GM12865 (cell line): ENCODE measurements at places on chromosomes 4 and X.
A peak's percentile ranks its signal among the peaks of the same experiment; 100 is the strongest.

DNA sequence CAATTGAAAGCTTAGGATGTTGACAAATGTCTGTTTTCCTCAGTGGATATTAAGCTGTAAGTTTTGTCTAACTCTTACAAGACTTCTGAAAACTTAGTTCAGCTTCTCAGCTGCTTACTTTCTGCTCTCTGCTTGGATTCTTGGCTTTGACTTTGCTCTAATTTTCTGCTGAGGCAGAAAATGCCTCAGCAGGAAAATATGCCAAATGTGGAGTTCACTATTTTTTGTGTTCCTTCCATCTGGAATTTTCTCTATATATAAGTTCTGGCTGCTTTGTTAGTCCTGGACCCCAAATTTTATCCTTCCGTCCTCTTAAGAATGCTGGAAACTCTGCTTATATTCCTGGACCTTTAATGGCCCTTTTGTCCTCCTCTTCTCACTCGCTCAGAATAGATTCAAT lies 352.6 kb upstream of the NWD2 start:
- no peak for DNase-seq

GRCh38 chr4:10959586-10959985 lies 275.0 kb upstream of the CLNK start:
- no peak for DNase-seq

DNA sequence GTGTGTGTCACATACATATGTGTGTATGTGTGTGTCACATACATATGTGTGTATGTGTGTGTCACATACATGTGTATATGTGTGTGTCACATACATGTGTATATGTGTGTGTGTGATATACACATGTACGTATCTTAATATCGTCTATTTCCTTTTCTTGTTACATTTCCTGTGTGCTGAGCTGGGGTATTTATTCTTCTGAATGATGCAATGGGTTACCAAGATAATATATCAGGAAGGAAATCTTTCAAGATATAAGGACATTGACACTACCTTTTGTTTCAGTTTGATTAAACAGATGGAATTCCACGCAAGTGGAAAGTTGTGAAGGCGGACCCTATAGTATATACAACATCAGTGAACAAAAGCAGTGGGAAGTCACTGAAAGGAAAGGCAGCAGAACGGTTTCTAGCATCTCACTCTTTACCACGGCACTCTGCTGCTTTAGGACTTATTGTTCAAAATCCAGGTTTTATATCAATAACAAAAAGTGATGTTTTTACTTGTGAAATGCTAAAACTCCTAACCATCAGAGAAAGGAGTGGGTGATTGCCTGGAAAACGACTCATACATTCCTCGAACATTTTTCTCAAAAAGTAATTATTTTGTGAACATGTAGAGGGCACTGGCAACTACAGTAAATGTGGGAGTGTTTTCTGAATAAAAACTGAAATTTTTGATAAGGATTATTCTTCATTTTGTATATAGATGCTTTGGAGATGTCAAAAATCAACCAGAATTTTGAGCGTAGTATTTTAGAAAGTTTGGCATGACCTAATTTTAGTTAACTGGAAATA lies 43.1 kb upstream of the IL21 start:
- no peak for DNase-seq

DNA sequence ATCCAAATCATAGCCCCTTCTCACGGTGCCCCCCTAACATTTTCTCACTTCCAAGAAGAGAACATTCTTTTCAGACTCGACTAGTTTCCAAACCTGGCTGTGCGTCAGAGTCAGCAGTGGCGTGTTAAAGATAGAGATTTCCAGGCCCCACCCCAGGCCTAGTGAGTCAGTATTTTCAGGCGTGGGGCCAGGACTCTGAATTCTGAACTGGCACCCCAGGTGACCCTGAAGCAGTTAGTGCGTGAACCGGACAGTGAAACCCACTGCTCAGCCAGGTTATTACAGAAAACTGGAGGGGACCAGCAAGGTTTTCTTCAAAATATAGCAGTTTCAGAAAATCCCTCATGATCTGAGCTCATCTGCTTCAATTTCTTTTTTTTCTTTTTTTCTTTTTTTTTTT lies 35.0 kb upstream of the BCOR start:
- DNase-seq: no peak

DNA sequence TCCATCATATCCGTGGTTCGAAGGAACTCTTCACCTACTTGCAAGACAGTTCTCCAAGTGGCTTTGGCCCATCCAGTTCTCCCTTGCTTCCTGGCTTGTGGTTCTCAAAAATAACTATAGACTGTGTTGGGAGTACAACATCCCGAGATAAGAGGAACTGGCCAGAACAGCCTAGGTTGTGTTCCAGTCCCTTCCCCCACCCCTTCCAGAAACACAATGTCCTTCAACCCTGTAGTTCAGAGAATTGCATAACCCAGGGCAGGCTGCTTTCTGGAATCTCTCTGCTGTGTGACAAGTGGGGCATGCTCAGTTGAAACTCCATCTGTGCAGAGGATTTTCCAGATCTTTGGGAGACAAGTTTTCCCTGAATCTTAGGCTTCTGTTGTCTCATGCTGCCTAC lies 206.5 kb downstream of the PCDH10 start:
- no peak for DNase-seq

- peak; percentile 40 for DNase-seq
Measured at GRCh38 chrX:21479695-21480270, 105.6 kb downstream of the CNKSR2 start.

- DNase-seq: no peak
Measured at GRCh38 chrX:154059729-154060245, 37.7 kb downstream of the MECP2 start.

- no peak for DNase-seq
Measured at GRCh38 chr4:78560296-78560963, 8.9 kb downstream of the ANXA3 start.

DNA sequence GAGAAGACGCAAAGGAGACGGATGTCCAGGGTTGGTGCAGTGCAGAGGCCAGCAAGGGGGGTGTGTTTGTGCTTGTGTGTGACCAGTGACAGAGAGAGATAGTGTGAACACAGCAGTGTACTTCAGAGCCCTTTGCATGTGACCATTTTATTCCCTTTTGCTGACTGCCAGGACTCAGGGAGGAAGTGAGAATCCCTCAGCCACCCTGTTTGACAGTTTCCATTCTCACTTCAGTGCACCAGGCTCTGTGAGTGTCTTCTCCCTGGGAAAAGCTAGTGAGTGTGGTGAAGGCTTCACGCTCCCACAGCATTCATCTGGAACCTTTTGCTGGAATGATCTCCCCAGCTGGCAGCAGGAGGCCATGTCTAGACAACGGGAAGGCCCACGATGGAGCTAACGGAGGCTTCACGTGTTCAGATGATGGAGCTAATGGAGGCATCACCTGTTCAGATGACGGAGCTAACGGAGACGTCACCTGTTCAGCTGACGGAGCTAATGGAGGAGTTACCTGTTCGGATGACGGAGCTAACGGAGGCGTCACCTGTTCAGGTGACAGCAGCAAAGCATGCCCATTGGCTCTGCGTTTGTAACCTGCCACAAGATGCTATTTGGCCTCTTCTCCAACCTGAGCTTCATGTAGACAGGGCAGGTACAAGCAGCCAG lies 195.4 kb downstream of the AFAP1 start:
- peak; percentile 18 for DNase-seq

DNA sequence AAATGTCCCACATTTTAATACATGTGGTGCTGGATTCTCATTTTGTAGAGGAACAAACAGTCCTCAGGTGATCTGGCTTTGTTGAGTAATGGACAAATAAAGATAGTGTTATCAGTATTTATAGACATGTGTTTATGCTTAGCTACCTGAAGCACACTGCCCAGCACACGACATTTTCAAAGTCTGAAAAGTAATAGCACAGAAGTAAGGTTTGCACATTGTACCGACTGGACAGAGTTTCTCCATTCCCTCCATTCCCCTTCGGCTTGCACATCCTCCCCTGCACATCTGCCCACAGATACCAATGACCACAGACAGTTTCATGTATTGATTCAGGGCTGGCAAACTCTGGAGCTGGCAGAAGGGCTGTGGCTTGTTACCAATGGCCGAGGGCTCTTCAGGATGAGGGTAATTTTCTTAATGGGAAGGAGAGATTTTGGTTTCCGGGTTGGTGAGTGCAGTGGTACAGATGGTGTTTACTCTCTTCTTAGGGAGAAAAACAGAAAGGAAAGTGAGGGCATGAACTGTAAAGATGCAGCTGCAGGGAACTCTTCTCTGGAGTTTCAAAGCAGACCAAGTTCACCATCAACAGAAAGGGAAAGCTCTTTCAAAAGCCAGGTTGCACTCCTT lies 2.3 kb downstream of the GRPR start:
- DNase-seq: no peak

- no peak for DNase-seq
Measured at GRCh38 chr4:4392501-4393183, 5.7 kb downstream of the NSG1 start.

GRCh38 chrX:114650351-114650750 lies 66.5 kb downstream of the HTR2C start:
- no peak for DNase-seq

DNA sequence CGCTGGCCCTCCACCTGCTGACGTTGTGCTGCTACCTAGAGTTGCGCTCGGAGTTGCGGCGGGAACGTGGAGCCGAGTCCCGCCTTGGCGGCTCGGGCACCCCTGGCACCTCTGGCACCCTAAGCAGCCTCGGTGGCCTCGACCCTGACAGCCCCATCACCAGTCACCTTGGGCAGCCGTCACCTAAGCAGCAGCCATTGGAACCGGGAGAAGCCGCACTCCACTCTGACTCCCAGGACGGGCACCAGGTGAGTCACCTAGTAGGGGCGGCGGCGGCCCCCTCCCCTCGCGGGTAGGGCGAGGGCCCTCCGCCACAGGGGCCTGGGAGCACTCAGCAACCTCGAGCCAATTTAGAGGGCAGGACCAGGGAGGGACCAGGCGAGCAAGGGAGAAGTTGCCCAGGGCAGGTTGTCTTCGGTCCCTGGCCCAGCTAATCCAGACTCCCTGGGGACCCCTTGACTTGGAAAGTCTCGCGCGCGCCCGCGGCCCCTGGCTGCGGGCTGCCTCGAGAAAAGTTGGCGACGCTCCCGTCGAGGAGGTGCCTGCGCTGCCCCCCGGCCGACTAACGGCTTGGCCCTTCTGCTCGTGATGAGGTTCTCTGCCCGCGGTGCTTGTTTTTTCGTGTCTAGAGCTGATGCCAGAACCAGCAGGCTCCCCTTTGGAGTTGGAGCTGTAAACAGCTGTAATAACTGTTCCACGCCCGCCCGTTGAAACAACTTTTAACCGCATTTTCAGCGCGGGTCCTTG lies 717 bp downstream of the EDA start:
- no peak for DNase-seq

DNA sequence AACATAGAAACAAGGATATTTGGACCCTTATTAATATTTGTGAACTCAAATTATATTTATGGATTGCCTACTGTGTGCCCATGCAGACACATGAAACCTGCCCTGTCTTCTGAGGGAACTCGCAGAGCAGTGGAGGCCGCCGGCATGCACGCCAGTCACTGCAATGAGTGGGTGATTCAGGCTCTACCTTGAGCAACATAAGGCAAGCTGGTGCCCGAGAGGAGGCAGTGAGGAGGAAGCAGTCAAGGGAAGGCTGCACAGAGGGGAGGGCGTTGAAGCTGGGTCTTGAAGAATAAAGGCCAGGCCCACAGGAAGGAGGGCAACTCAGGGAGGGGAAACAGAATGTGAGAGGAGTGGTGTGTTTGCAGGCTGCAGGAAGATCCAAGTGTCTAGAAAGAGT lies 52.8 kb downstream of the PPEF2 start:
- DNase-seq: peak; percentile 9
